COLO829 (cell line): ENCODE measurements at places on chromosomes 1 and 21.
A peak's percentile ranks its signal among the peaks of the same experiment; 100 is the strongest.

DNA sequence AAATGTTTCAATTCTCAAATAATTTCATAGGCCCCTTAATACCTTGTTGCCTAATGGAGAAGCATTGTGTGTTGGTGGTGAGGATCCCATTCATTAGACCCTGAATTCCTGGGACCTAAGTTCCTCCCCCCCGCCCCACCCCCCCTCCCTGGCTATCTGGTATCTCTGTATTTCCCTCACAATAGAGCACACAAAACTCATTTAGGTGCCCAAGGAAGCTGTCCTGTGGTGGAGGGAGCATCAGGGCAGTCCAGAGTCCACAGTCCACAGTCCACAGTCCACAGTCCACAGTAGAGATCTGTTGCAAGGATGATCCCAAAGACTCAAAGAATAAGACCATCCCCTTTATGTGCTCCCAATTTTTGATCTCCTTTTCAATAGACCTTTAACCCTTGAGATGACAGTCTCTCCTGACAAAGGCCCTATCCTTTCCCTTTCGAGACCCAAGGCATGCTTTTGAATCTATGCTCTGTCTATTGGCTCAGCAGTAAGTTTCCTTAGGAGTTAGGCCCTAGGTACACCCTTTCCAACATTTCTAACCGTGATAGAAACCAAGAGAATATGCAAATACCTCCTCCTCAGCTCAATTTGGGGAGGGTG lies 123.9 kb downstream of the ZBTB18 start:
- DNase-seq: no peak

GRCh38 chr1:148318123-148318903 lies 164.8 kb downstream of the PPIAL4G start:
- no peak for DNase-seq

DNA sequence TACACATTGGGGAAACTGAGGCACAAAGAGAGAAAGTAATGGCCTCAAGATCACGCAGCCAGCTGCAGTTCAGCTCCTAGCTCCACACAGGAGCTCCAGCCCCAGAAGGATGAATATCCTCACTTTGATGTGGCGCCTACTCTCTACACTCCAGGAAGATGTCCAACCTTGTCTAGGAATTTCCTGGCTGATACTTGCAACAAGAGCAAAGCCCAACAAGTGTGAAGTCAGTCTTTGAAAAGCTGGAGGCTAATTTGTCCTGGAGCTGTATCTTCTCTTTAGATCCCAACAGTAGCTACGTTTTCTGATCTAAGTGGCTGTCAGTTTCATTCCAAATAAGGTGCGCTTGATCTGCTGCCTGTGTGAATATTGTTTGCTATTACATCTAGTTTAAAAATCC lies 344.9 kb downstream of the PTPRU start:
- no peak for DNase-seq

DNA sequence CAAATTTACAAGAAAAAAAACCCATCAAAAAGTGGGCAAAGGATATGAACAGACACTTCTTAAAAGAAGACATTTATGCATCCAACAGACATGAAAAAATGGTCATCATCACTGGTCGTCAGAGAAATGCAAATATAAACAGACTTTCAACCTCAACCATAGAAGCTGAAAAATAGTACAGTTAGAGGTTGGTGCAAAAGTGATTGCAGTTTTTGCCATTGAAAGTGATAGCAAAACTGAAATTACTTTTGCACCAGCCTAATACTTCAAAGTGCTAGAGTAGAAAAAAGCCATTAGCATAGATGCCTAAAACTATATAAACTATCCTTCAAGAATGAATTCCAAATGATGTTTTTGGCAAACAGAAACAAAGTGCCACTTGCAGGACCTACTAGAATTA lies 365.8 kb upstream of the DPYD start:
- no peak for DNase-seq

DNA sequence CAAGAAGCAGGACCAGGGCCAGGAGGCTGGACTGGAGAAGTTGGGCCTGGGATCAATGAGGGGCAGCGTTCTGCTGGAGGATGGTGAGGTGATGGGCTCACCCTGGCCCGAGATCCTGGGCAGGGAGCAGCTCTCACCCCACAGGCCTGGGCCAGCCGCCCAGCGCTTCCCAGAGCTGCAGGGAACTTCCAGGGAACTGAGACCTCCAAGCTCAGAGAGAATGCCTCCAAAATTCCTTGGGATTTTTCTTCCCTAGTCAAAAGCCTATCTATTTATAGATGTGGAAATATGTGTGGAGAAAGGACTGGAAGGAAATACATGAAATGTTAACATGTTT lies 121.2 kb downstream of the SPSB1 start:
- DNase-seq: no peak

DNA sequence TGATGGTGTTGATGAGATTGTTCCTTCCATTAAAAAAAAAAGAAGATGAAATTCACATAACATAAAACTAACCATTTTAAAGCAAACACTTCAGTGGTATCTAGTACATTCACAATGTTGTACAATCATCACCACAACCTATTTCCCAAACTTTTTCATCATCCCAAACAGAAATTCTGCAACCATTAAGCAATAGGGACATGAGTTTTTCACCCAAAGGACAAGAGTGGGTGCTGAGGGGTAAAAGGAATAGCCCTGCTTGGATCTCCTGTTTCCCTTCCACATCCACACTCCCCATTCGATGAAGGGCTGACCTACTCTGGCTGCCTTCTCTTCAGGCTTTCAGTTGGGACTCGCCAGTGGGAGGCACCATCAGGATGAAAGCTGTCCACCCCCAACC lies 59.3 kb downstream of the SLC9A1 start:
- DNase-seq: no peak

DNA sequence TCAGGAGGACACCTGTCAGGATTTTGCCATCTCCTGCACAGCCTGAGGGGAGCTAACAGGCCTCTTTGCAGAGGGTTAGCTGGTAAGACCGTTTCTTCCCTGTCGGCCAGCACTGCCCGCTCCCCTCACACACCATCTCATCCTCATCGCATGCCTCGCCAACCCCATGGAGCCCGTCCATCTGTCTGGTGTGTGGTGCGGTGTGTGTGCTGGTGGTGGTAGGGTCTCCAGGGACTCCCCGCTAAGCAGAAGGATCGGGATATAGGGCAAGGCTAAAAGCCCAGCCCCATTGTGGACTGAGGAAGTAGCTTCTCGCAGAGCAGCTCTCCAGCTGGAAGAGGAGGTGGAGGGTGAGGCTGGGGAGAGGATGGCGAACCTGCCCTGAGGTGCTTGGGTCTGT lies 6.8 kb upstream of the SFN start:
- no peak for DNase-seq

DNA sequence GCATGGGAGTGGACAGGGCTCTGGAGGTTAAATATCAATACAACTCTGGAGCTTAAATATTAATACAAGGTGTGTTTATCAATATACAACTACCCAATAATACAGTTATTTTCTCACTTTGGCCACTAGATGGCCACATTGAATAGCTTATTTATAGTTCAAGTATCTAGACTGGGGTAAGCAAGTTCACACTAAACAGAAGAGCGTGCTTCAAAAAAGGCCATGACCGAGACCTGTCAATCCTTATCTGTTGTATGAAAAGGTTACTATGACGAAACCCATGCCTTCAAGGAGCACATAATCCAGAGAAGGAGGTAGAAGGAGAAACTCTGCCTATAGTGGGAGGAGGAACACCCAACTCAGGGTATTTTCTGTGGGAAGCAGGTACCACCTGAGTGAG lies 29.1 kb downstream of the CHML start:
- peak; percentile 73 for DNase-seq

GRCh38 chr1:156481527-156481926 lies 19.0 kb downstream of the MEF2D start:
- no peak for DNase-seq

DNA sequence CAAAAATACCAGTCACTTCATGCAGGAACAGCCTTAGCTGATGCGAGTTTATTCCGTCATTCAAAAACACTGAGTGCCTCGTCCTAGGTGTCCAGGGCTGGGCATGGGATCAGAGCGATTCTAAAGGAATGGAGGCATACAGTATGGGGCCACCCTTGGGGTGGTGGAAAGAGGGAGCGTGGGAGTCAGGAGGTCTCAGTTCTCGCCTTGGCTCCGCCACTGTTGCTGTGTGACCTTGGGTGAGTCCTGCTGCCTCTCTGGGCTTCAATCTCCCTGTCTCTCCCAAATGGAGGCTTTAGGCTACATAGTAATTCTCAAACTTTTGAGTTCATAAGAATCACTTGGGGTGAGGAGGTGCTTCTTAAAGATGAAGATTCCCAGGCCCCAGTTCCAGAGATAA lies 44.0 kb downstream of the OPRD1 start:
- no peak for DNase-seq

GRCh38 chr1:200880212-200880611 lies 7.4 kb downstream of the GPR25 start:
- DNase-seq: peak; percentile 95

DNA sequence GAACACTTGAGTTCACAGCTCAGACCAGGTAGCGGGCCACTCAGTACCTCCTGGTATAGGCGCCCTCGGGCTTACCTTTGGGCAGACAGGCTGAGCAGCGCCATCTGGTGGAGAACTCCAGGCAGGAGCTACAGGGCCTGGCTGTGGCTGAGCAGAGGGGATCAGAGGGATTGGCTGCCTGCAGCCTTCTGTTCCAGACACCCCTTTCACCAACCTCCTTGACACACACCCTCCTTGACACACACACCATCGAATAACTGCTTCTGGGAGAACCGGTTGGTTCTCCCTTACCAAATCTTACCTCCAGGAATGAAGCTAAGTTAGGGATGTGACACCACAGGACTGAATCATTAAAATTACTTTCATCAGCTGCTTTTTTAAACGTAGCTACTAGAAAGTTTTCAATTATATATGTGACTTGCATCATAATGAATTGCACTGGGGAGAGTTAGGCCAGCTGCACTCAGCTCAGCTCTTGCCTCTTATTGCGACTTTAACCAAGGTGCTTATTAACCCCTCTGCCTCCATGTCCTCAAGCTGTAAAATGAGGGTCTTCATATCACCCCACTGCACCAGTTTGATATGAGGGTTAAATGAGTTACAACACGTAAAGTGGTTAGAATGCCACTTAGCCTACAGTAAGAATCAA lies 6.6 kb downstream of the LIN28A start:
- peak; percentile 41 for DNase-seq

DNA sequence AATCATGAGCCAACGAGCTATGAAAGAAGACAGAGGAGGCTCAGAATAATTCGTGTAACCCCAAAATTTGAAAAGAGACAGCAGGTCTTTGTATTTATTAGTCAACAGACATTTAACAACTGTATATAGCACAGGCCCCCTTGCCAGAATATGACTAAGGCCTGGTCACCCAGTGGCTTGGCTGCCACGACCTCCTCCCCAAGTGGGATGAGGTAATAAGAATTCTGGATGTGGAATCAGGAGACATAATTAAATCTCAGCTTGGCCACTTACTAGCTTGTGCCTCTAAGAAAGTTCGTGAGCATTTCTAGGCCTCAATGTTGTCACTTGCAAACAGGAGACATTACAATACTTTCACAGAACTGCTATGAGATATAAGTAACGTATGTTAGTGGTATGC lies 134.2 kb upstream of the TNFSF4 start:
- no peak for DNase-seq

- no peak for DNase-seq
Measured at GRCh38 chr1:40532062-40532389, 589 bp downstream of the ZNF684 start.

DNA sequence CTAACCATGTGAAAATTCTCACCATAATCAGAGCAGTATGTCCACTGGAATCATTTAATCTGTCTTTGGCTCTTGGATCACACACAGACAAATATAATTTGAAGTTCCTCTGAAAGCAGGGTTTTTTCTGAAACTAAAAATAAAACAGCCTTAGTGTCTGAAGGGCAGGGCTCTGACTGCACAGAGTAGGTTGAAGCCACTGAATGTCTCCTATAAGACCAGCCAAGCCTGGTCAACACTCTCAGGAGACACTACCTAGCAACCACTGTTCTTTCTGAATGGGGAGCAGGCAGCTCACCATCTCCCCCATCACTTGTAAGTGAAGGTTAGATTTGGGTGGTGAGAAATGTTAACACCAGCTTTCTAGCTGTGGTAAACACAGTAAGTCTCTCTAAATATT lies 16.1 kb upstream of the TMEM183A start:
- DNase-seq: no peak

GRCh38 chr1:24915816-24916602 lies 14.1 kb downstream of the RUNX3 start:
- DNase-seq: no peak
